Activated CD4-positive, alpha-beta T cell treated with anti-CD3 and anti-CD28 coated beads, Interleukin-2, amount 10 ng/mL, durations not matched to agents 24 days and 14 days (primary cell): ENCODE measurements at places on chromosomes 4 and X. TPM values are rescaled to one million over a fixed set of nuclear protein-coding genes. Genes with fewer than 3 reads are reported as not detected.

The PCDH19 gene
- total RNA-seq, result not detected in 2 replicates

DNA sequence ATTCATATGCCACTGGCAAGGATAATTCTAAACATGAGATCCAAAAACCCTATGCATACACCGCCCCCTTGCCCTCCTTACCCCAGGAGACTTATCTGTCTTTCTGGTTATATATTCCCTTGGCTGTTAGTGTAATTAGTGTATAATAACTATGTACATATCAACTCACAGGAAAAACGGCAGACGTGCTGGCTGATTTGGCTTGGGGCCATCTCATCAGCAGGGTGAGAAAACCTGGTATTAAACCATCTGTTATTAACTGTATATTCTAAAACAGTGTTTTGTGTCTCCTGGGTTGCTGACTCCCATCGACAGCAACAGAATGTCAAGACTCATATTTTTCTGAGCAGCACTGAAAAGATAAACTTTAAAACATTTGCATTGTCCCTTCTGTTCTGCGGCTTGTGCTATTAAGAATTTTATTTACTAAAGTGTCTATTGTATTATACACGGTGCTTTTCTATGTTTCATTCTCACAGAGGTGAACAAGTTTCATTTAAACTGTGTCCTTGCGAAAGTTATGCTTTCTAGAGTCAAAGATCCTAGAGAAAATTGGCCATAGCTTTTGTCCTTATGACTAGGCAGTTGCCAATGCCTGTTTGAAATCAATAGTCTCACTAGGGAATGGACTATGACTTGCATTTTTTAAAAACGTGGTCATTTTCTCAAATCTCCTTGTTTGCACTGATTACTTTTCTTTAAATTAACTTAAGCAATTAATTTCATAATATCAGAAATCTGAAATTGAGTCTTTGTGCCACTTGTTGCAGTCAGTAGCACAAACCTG, 211.5 kb upstream of the MID1 start:
- no peaks in the 10 kb centered on the region for H3K36me3 ChIP-seq
- DNase-seq, result no peak
- H3K4me3 ChIP-seq, result no peak overlapping the region

The INPP4B gene
- total RNA-seq, result 39.8 and 42.5 TPM in 2 replicates

DNA sequence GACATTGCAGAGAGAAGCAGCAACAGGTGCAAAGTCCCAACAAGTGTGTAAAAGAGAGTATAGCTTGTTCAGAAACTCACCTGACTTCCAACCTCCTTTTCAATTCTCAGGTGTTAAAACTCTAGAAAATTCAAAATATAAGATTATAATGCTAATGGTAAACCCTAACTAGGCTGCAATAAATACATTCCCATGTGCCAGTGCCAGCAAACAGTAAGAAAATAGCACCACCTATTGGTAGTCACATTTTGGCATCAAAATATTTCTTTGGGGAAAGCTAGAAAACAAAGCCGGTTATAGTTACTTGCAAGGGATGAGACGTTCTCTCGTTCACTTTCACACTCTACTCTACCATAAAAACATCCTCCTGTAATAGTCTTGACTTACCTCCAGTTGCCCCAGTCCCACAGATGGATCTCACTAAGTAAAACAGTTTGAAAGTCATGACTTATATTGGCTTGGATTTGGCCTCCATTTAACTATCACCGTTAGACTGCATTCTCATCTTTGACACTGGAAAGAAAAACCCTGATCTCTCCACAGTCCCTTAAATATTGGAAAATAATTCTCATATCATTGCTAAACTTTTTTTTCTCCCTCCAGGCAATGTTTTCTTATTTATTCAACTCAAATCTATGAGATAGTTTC, 9.6 kb downstream of the BMP3 start:
- no peak overlapping the region for H3K27ac ChIP-seq
- no peak overlapping the region for H3K4me3 ChIP-seq
- no peaks in the 10 kb centered on the region for H3K4me1 ChIP-seq

DNA sequence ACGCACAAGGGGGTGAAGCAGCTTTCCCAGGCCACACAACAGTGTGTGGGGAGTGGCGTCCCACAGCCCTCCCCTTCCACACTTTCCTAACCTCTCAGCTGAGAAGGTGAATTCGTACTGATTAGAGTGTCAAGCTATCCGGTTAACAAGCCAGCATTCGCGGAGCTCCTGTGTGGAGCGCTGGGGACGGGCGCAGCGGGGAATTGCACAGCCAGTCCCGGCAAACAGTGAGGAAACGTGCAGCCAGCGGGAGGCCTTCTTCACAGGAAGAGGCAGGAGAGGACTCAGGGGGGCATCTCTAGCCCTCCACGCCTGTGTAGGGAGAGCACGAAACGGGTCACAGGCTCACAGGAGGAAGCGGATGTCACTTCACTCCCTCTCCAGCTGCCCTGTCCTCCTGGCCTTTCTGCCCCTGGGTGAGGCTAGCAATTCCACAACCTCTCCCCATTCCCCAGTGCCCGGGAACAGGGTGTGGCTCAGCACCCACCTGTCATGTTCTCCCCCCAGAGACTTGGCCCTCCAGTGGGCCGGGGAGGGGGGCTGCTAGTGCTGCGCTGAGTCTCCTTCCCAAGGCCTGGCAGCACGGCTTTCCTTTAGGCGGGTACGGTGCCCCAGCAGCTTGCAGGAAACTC, 117.3 kb downstream of the CPZ start:
- DNase-seq, result no peak
- no peak overlapping the region for H3K27ac ChIP-seq
- H3K27me3 ChIP-seq, result no peaks in the 10 kb centered on the region

DNA sequence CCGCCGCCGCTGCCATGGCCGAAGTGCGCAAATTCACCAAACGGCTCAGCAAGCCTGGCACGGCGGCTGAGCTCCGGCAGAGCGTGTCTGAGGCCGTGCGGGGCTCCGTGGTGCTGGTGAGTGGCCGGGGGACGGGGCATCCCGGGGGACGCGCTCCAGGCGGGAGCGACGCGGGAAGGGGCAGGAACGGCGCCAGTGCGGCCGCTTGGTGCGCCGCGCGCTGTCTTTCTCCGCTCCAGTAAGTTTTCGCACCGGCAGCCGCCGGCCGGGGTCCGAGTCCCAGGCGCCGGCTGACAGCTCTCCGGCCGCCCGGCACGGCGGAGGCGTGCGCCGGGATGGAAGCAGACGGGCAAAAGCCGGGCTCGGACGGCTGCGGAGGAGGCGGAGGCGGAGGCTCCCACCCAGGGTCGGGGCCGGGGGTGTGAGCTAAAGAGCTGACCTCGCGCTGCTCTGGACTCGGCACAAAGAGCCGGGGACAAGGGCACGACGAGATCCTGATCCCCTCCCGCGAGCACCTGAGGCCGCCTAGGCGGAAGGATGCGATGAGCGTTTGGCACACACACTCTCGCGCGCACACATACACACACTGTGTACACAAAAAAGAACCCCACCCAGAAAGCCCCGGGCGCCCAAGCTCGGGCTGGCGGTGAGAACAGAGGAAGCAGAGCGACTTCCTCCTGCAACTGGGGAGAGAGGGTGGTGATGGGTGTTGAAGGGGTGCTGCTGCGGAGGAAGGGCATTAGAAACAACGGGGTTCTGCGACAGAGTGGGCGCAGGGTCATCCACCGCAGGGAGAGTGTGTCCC, 545 bp downstream of the DOCK11 start:
- DNase-seq, result peak; percentile 93
- H3K4me1 ChIP-seq, result peaks cover 18% of the 10 kb centered on the region
- peaks cover 5% of the 10 kb centered on the region for H3K36me3 ChIP-seq
- peak overlapping the region; percentile 99 for H3K4me3 ChIP-seq
- peak overlapping the region; percentile 98 for H3K27ac ChIP-seq
- H3K27me3 ChIP-seq, result no peaks in the 10 kb centered on the region

DNA sequence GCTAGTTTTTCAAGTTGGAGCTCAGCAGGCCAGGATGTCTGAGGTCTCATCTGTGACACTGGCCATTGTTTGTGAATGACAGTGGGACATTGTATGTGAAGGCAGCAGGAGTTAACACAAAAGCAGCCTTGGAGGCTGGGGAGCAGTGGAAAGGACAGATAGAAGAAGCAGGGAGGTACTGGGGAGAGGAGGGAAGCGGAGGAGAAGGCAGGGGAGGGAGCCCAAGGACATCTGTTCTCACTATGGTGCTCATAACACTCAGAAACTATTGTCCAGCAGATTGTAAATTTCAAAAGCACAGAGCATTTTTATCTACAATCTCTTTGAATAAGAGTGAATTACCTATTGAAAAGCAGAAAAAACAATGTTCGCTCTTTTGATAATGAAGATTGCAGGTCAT, 253.6 kb upstream of the DIPK2B start:
- H3K4me3 ChIP-seq, result no peak overlapping the region
- DNase-seq, result no peak
- no peaks in the 10 kb centered on the region for H3K27me3 ChIP-seq
- no peak overlapping the region for H3K27ac ChIP-seq
- no peaks in the 10 kb centered on the region for H3K4me1 ChIP-seq

GRCh38 chr4:1285790-1286553, 3.7 kb upstream of the MAEA start:
- no peak overlapping the region for H3K27ac ChIP-seq
- DNase-seq, result peak; percentile 83
- H3K36me3 ChIP-seq, result no peaks in the 10 kb centered on the region
- no peak overlapping the region for H3K4me3 ChIP-seq
- H3K4me1 ChIP-seq, result peaks cover 8% of the 10 kb centered on the region

The STAP1 gene
- 15.0 and 15.6 TPM in 2 replicates for total RNA-seq

The ZAR1 gene
- total RNA-seq, result not detected in 2 replicates

GRCh38 chrX:49191574-49192011, 5.4 kb upstream of the PRICKLE3 start:
- H3K27me3 ChIP-seq, result no peaks in the 10 kb centered on the region
- DNase-seq, result no peak
- H3K4me3 ChIP-seq, result peak overlapping the region; percentile 93
- peaks cover 25% of the 10 kb centered on the region for H3K4me1 ChIP-seq
- H3K36me3 ChIP-seq, result no peaks in the 10 kb centered on the region

- H3K27ac ChIP-seq, result no peak overlapping the region
- no peak overlapping the region for H3K4me3 ChIP-seq
- peaks cover 3% of the 10 kb centered on the region for H3K4me1 ChIP-seq
- no peaks in the 10 kb centered on the region for H3K36me3 ChIP-seq
- DNase-seq, result no peak
Measured at GRCh38 chrX:153827903-153828302, 2.4 kb downstream of the PDZD4 start.

DNA sequence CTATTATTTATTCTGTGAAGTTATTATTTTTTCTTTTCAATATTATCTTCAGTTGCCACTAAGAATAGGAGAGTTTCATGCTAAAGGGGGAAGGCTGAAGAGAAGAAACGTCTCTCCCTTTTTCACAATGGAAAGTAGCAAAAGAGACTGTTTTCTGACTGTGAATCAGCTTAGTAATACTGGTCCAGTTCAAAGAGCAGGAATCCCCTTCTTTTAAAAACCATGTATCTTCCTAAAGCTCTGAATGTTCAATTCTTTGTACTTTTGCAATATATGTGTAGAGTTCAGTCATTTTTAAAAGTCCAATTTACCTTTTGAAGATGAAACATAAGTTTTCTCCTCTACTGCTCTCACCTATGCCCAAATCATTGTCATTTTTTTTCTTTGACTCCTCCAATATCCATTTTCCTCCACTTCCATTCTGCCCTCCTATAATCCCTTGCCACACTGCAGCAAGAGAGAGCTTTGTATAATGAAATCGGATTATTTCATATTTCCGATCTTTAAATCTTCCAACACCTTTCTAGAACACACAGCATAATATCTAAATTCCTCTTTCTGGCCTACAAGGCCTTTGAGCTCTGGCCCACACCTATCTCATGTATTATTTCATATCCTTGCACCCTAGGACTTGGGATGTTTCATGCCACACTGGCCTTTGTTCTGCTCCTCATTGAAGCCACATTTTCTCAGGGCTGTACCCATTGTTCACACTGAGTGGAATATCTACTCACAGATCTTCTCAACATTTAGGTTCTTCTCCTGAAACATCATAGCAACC, 195.3 kb downstream of the CAMK2D start:
- peak overlapping the region; percentile 26 for H3K27ac ChIP-seq
- H3K27me3 ChIP-seq, result no peaks in the 10 kb centered on the region
- no peak for DNase-seq
- H3K36me3 ChIP-seq, result peaks cover 28% of the 10 kb centered on the region
- H3K4me1 ChIP-seq, result peaks cover 40% of the 10 kb centered on the region

The UXT gene
- 174 and 194 TPM in 2 replicates for total RNA-seq

DNA sequence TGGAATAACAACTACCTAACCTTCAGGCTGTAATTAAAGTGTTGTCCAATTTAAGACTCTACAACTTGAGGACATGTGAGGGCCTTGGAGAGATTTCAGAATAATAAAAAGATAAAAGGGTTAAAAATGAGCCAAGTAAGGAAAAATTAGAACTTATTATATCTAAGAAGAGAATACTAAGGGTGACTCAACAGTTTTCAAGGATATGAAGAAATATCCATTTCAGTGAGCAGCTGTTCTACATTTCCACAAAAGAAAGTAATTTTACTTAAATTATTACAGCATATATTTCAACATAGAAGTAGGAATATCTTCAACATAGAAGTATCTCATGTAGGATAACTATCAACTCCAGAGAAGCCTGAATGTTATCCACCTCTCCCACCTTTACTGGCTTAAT, 11.3 kb downstream of the SNX12 start:
- no peak overlapping the region for H3K27ac ChIP-seq
- H3K36me3 ChIP-seq, result peaks cover 38% of the 10 kb centered on the region
- H3K27me3 ChIP-seq, result no peaks in the 10 kb centered on the region
- DNase-seq, result no peak
- peaks cover 33% of the 10 kb centered on the region for H3K4me1 ChIP-seq

DNA sequence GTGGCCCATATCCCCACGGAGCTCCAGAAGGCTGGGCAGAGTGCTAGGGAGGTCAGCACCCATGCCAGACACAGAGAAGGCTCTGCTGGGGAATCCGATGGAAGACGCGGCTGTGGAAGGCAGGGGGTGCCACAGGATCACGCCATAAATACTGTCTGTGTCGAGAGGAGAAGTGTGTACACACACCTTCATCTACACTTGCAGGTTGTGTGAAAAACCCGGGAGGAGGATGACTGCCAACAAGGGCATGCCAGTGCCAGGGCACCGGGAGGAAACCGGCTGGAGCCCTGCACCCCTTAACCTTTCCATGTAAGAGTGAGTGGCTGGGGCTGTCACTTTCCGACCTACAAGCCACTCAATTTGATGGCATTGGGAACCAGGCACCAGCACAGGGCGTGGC, 31.2 kb downstream of the LETM1 start:
- no peaks in the 10 kb centered on the region for H3K27me3 ChIP-seq
- DNase-seq, result no peak
- H3K4me1 ChIP-seq, result no peaks in the 10 kb centered on the region
- peaks cover 37% of the 10 kb centered on the region for H3K36me3 ChIP-seq

The UGT8 gene
- total RNA-seq, result 0.12 TPM in 1 of 2 replicates, not detected in the other

GRCh38 chrX:150329868-150330267, 33.2 kb upstream of the MAMLD1 start:
- H3K4me3 ChIP-seq, result no peak overlapping the region
- H3K4me1 ChIP-seq, result peaks cover 12% of the 10 kb centered on the region
- H3K27me3 ChIP-seq, result peaks cover 2% of the 10 kb centered on the region
- H3K27ac ChIP-seq, result no peak overlapping the region

The GPC3 gene
- 0.21 and 0.40 TPM in 2 replicates for total RNA-seq

GRCh38 chr4:2820216-2820982, 23.2 kb upstream of the ADD1 start:
- H3K4me1 ChIP-seq, result peaks cover 23% of the 10 kb centered on the region
- H3K4me3 ChIP-seq, result no peak overlapping the region
- H3K36me3 ChIP-seq, result peaks cover 47% of the 10 kb centered on the region
- no peak for DNase-seq
- no peak overlapping the region for H3K27ac ChIP-seq
- no peaks in the 10 kb centered on the region for H3K27me3 ChIP-seq

GRCh38 chr4:8871417-8872401, at the start of gene HMX1:
TSS of gene HMX1 (minus strand) at chr4:8871839. CDS start at chr4:8871614, 225 bp downstream.
- no peaks in the 10 kb centered on the region for H3K36me3 ChIP-seq
- H3K4me1 ChIP-seq, result no peaks in the 10 kb centered on the region
- no peak within 1 kb of the TSS for H3K4me3 ChIP-seq
- DNase-seq, result no peak
- peak within 1 kb of the TSS; percentile 57 for H3K27ac ChIP-seq
- H3K27me3 ChIP-seq, result peaks cover 65% of the 10 kb centered on the region
